ENCODE measurements at places on chromosomes 3 and 15.

GRCh38 chr3:161682715-161683114, 186.1 kb downstream of the OTOL1 start:
- no peak for DNase-seq

DNA sequence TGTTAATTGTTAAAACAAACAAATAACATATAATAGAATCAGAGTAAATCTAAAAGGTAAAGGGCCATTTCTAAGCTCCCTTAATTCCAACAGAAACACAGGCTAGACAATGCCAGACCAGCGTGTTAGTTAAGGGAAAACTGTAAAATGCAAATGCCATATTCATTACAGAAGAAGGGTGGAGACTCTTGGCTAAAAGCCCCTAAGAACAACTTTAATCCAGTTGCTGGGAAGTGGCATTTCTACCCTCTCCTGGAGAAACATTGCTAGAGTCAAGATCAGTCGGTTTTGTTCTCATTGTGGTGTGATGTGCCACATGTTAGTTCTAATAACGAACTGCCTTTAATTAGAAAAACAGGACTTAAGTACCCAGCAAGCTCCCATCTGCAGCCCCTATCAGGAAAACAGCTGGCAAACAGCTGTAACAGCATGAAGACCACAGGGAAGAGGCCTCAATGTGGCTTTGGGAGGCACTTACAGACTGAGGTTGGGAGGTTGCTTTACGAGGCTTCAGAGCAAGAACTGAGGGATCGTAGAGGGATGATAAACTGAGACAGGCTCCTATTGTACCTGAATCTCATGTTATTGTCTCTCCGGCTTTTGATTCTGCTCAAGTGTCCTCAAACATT, 1134.8 kb downstream of the ROBO1 start:
- no peak for DNase-seq

GRCh38 chr15:60520013-60520824, 41.3 kb upstream of the ICE2 start:
- DNase-seq = no peak

- DNase-seq = no peak
Observed at GRCh38 chr15:67968564-67968963, 85.6 kb upstream of the PIAS1 start.

GRCh38 chr3:127093312-127093711, 99.6 kb upstream of the PRR23E start:
- no peak for DNase-seq

DNA sequence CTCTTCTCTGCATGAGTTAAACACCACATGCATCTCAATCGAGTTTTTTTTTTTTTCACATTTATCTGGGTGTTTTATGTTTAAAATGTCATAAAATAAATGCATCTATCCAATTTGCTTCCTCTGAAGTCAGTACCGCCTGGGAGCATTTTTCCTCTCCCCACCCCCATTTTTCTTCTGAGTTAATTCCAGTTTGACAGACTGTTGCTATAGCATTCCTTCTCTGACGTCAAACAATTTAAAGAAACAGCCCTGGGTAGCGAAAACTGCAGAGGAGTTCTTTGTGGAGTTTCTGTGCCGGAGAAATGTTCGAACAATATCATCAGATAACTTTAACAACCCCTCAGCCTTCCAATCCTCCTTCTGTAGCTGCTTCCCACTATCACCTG, 900 bp upstream of the GNB4 start:
- no peak for DNase-seq

- no peak for DNase-seq
Observed at GRCh38 chr3:127940116-127940515, 25.1 kb downstream of the KBTBD12 start.

- no peak for DNase-seq
Observed at GRCh38 chr15:84904419-84904818, 20.0 kb downstream of the SLC28A1 start.
